ENCODE measurements at places on chromosomes 2 and 18. TPM values are rescaled to one million over a fixed set of nuclear protein-coding genes. Genes with fewer than 3 reads are reported as not detected.

- no peak for DNase-seq
These were observed 58.7 kb downstream of the L3MBTL4 start for GRCh38 chr18:6355789-6356589.

Gene SLC5A7
- total RNA-seq = not detected

DNA sequence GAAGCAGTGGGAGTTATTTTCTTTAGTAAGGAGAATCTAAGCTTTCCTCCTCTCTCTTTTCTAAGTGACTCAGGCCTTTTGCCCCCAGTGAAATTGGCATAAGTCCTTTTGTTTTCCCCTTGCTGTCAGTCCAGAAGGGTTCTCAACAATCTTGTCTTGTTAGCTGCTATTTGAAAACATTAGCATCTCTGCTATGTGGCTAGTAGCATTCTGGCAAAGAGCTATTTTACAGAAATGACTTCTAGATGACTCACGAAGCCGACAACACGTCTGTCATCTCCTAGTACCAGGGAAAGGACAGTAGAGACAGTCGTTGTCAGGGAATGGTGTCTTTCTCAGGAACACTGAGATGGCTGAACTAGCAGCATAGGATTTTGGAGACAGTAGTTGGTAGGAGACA lies 14.7 kb downstream of the SMARCAL1 start:
- no peak for DNase-seq

Gene KCNS3
- total RNA-seq = not detected

Gene AKAIN1
- total RNA-seq = not detected

GRCh38 chr2:205787761-205788160 lies 105.5 kb downstream of the NRP2 start:
- no peak for DNase-seq

DNA sequence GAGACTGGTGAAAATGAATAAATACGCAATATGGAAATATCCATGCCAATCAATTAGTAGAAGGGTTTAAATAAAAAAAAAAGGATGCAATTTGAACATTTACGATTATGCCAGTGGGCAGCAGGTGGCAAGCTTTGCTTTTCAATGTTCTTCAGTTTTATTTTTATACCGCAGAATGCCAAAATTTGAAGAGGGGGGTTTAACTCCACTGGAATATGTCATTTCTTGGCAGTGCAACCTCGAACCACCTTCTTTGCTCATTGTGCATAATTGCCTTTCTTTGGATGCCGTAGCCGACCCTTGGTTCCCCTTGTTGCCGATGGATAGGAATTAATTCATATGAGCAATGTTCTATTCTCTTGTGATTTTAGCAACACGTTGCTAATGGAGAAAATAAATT lies 88.0 kb downstream of the LTBP1 start:
- DNase-seq = no peak

DNA sequence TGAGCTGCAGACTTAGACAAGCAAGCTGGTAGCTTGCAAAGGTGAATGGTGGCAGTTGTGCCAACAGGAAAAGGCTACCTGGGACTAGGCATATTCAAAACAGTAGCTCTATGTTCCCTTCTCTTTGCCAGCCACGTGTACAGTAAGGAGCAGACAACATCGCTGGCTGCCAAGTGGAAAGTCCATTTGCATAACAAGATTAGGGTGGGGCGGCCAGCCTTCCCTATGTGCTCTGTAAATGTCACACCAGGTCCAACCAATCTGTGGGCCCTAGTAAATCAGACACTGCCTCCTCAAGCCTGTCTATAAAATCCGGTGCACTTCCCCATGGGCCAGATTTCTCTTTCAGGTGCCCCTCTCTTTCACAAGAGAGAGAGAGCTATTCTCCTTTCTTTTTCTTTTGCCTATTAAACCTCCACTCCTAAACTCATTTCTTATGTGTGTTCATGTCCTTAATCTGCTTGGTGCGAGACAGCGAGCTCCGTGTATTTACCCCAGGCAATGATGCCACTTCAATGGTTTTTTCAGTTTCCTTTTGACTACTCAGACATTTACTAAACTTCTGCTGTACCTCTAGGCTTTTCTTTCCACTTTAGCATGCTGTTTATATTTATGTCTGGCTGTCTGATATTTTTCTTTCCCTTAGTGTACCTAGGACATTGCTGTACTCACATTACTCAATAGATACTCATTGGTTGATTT lies 297.4 kb upstream of the GCFC2 start:
- no peak for DNase-seq

GRCh38 chr2:70785137-70785911 lies 5.1 kb downstream of the FIGLA start:
- DNase-seq = peak; percentile 29

GRCh38 chr2:47708801-47709499 lies 74.0 kb upstream of the MSH6 start:
- DNase-seq = no peak

Gene ERFE
- total RNA-seq = 0.13 TPM

- DNase-seq = no peak
These were observed 462.6 kb downstream of the EPHA4 start for GRCh38 chr2:221109552-221109951.

DNA sequence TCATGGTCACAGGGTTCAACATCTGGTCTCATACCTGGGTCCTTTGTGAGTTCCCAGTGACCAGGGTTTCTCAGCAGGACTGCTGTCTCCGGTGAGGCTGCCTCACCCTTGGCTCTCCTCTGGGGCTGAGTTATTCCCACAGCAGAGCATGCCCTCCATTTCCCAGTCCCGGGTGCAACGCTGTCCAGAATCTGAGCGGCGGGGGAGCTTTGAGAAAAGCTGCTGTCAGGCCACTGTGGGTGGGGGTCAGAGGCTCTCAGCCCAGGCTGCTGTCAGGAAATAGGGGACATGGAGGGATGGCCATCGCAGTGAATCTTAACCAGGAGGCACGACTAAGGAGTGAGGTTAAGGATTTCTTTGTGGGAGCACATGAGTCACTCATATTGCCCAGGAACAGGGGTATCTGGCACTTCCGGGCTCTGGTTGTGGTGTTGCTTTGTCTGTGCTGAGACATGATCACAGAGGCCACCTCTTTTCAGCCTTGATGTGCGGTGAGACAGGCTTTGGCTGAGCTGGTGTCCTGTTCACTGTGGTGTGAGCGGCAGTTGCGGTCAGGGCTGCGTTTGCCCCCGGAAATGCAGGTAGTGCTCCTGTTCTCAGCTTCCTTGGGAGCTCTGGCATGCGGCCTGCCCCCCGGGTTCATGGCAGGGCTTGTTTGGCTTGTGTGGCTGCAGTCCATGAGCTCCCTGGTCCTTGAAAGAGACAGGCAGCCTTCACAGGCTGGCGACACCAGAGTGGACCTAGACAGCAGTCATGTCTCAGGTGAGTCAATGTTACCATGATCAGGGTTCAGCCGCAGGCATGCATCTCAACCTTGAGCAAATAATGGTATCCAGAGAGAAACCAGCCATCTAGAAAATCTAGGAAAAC lies 310.7 kb upstream of the MYT1L start:
- DNase-seq = no peak

Gene KRTCAP3
- total RNA-seq = 5.2 TPM

Gene DSC2
- 0.11 TPM for total RNA-seq

DNA sequence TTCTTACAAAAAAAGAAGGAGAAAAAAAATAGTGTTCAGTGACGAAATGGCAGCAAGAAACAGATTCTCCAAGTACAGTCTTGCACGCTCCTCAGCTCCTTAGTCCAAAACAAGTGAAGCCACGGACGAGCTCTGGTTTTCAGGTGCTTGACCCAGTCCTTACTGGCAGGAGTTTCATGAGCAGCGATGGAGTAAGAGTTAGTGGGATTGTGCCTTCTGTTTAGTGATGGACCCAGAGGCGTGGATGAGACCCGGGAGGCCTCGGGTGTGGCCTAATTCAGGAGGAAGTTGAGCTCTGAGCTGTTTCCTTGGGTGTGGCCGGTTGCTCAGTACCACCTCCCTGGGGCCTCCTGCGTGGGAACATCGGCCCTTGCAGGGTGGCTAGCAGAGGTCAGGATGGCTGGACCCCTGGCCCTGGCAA lies 52.0 kb downstream of the KIF5C start:
- DNase-seq = no peak
